Renal cortical epithelial cell (primary cell): ENCODE measurements at places on chromosomes 3 and 15.
A peak's percentile ranks its signal among the peaks of the same experiment; 100 is the strongest.

GRCh38 chr15:75693501-75694240 is 19.0 kb downstream of the CSPG4 start:
- DNase-seq = no peak

DNA sequence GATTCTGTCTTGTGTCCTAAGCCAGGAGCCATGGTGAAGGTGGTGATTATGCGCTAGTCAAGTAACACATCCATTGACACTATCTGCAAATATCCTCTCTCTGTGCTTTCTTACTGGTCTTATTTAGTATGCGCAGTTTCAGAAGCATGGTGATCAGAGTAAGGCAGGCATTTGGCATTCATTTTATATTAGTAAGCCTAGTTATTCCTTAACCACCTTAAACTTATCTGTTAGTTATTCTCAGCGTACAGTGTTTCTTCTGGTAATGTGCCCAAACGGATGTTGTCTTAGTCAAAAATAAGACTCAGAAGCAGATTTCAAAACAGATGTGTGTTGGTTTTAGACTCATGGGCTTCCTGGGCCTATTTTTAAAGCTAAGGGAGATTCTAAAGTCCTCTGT is 329.2 kb downstream of the GRM7 start:
- peak; percentile 99 for DNase-seq

- DNase-seq = peak; percentile 21
Measured at GRCh38 chr3:195172039-195172684, 98.8 kb downstream of the XXYLT1 start.

GRCh38 chr3:39413691-39414420 is 7.3 kb downstream of the RPSA start:
- DNase-seq = no peak

- no peak for DNase-seq
Measured at GRCh38 chr15:80071652-80072051, 12.2 kb downstream of the ZFAND6 start.
